Osteoblast (primary cell): ENCODE measurements at places on chromosomes 3 and 15. TPM values are rescaled to one million over a fixed set of nuclear protein-coding genes. Genes with fewer than 3 reads are reported as not detected.

DNA sequence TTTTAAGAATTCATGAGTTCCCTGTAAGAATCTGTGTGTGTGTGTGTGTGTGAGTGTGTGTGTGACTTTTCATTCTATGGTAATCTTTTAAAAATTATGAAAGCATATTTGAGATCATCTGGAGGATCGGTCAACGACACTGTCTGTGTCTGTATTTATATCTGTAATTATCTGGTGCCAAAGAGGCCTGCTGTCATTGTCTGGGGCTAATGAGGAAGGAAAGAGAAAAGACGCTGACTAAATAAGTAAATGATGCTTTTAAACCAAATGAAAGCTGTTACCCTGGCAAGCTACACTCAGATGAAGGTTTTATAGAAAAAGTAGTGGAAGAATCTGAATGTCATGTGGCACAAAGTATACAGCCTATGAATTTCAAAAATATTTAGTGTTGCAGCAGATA, 439.8 kb downstream of the RBMS3 start:
- no peaks in the 10 kb centered on the region for H3K4me1 ChIP-seq
- H3K27ac ChIP-seq = no peak overlapping the region
- no peaks in the 10 kb centered on the region for H3K27me3 ChIP-seq
- DNase-seq = no peak

The CCR2 gene
- total RNA-seq = not detected in 2 replicates

GRCh38 chr3:194046531-194046930, 89.4 kb upstream of the HES1 start:
- H3K4me3 ChIP-seq = no peak overlapping the region
- H3K36me3 ChIP-seq = no peaks in the 10 kb centered on the region
- H3K27ac ChIP-seq = no peak overlapping the region
- H3K4me1 ChIP-seq = peaks cover 16% of the 10 kb centered on the region
- peaks cover 3% of the 10 kb centered on the region for H3K27me3 ChIP-seq

The SLC15A2 gene
- under 0.01 and 0.29 TPM in 2 replicates for total RNA-seq

The UCN2 gene
- total RNA-seq = 0.29 and 0.72 TPM in 2 replicates

The CCR3 gene
- total RNA-seq = not detected in 2 replicates

The INSYN1 gene
- 3.8 and 4.7 TPM in 2 replicates for total RNA-seq

The UBE2E2 gene
- total RNA-seq = 49.6 and 59.2 TPM in 2 replicates

The CKMT1A gene
- total RNA-seq = not detected in 2 replicates

DNA sequence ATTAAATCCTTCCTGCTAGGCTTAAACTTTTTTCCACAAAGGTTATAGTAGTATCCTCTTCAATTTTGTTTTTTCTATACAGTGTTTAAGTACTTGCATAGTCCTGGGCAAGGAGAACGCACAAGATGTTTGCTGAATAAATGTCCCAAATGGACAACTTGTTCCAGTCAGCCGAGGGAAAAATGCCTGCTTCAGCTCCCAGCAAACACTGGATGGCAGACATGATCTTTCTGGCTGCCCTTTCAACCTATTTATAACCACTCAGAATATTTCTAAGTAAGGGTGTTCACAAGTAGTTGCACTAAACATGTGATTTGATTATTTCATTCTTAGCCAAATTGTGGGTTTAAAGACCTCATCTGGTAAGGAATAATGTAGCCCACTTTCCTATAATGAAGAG, 29.8 kb downstream of the GNB4 start:
- H3K27me3 ChIP-seq = no peaks in the 10 kb centered on the region
- peak; percentile 34 for DNase-seq
- H3K4me3 ChIP-seq = no peak overlapping the region
- peaks cover 24% of the 10 kb centered on the region for H3K36me3 ChIP-seq
- peaks cover 12% of the 10 kb centered on the region for H3K4me1 ChIP-seq

The AMT gene
- 1.1 and 1.2 TPM in 2 replicates for total RNA-seq

DNA sequence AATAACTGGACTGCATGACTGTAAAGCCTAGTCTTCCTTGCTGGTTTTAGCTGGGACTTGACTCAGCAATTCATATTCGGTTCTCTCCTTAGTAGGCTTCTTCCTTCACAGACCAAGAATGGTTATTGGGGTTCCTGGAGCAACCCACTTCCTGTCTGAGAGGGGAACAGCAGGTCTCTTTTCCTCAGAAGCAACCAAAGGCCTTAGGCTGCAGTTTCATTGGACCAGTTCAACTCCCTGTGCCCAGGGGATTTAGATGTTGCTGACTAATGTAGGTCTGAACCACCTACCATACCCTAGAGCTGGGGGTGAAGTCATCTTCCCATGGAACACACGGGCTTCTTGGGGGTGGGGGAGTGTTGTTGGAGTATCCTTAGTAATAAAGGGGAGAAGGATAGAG, 84.0 kb upstream of the SKOR1 start:
- H3K27me3 ChIP-seq = no peaks in the 10 kb centered on the region
- H3K36me3 ChIP-seq = no peaks in the 10 kb centered on the region

The ATRIP gene
- 5.0 and 5.1 TPM in 2 replicates for total RNA-seq

The SLC30A4 gene
- total RNA-seq = 17.4 and 19.5 TPM in 2 replicates

GRCh38 chr3:51338632-51339031, 46.5 kb upstream of the MANF start:
- H3K27ac ChIP-seq = no peak overlapping the region
- H3K27me3 ChIP-seq = no peaks in the 10 kb centered on the region
- DNase-seq = no peak
- H3K4me1 ChIP-seq = peaks cover 38% of the 10 kb centered on the region

The SKIL gene
- 68.4 and 69.8 TPM in 2 replicates for total RNA-seq

DNA sequence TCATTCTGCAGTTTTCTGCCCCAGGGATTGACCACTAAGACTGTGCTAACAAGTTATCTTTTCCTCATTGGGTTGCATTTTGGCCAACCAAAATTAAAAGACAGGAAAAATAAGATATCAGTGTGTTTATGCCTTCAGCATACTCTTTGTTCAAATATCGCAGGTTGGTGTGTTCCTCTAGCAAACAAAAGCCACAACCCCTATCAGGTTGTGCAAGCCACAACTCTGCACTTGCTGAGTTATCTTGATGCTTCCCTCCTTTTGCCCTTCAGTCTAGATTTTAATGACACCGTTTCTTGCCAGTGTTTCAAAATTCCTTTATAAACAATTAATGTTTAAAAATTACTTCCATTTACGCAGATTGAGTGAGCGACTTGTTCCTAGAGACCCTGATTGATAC, 1164.2 kb downstream of the NSUN3 start:
- H3K27me3 ChIP-seq = no peaks in the 10 kb centered on the region
- no peak overlapping the region for H3K27ac ChIP-seq
- no peak for DNase-seq
- no peaks in the 10 kb centered on the region for H3K36me3 ChIP-seq
- no peaks in the 10 kb centered on the region for H3K4me1 ChIP-seq

DNA sequence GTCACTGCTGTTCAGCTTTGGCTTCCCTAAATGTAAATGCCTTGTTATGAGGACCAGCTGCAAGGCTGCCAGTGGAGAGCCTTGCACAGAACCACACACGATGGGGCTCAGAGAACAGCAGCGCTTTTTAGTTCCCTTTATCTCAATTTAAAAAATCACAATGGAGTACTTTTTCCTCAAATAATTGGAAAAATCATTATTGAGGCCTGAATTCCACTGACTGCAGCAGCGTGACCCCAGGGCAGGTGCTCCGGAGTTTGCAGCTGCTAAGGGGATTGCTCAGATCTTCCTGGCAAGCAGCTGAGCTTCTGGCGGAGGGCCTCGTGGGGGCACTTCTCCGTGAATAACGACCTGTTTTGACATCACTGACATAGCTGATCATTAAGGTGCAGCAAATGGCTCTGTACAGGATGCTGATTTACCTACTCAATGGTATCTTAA, 245.6 kb upstream of the TRIM42 start:
- H3K27ac ChIP-seq = no peak overlapping the region
- no peak for DNase-seq
- no peaks in the 10 kb centered on the region for H3K4me1 ChIP-seq

- no peaks in the 10 kb centered on the region for H3K27me3 ChIP-seq
- no peak overlapping the region for H3K27ac ChIP-seq
- peaks cover 4% of the 10 kb centered on the region for H3K4me1 ChIP-seq
- no peak overlapping the region for H3K4me3 ChIP-seq
- H3K36me3 ChIP-seq = peaks cover 71% of the 10 kb centered on the region
These were observed 160.0 kb downstream of the TBL1XR1 start for GRCh38 chr3:177037241-177037640.

DNA sequence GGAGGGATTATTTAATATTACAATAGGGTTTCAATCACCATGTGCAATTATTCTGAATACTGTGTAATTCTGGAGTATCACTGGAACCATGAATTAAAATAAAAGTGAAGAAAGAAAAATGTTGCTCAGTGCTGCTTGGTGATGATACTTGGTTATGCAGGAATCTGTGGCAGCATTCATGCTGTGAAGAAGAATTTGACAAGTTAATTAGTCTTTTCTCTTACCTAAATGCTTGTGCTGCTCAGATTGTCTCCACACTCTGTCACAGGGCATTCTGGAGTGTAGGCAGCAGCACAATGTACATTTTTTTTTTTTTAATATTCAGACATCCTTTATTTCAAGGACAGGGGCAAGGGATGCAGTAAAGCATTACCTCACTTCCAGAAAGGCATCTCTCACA, 749.3 kb upstream of the CADM2 start:
- no peak overlapping the region for H3K27ac ChIP-seq
- H3K4me3 ChIP-seq = no peak overlapping the region
- H3K4me1 ChIP-seq = no peaks in the 10 kb centered on the region
- no peaks in the 10 kb centered on the region for H3K36me3 ChIP-seq
- no peak for DNase-seq

DNA sequence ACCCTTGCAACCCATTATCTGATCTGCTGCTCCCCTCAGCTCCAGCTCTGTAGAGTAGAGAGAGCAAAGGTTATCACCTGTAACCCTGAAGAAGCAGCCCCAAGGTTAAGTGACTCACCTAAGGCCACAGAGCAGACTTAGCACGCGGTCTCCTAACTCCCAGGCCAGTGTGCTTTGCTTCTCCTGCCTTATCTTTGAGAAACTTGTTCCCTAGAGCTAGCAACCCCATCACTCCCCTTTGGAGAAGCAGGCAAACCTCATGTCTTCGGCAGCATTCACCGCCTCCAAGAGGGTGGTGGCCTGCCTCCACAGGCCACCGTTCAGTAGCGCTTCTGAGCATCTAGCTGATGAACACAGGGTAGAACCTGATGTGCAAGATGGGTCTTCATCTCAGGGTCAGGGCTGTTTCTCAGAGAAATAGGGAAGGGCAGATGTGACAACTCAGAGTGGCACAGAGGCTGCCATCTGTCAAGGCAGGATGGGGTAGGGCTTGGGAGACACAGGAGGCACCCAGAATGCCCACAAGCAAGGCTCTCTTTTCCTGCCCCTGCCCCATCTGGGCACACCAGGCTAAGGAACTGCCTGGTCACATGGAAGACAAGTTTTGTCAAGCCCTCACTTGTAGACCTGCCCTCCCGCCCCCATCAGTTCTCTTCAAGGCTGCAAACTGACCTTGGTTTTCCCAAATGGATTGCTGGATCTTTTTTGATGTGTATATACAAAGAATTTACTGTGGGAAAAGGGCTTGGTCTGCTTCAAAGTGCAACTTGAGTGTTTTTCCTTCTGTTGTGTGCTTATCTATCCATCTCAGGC, 34.9 kb upstream of the CLK3 start:
- H3K27me3 ChIP-seq = no peaks in the 10 kb centered on the region
- DNase-seq = no peak
- H3K27ac ChIP-seq = no peak overlapping the region
- H3K36me3 ChIP-seq = peaks cover 5% of the 10 kb centered on the region
- no peaks in the 10 kb centered on the region for H3K4me1 ChIP-seq

GRCh38 chr3:130473416-130473815, 43.6 kb upstream of the COL6A6 start:
- no peak for DNase-seq
- H3K27me3 ChIP-seq = no peaks in the 10 kb centered on the region
- H3K4me3 ChIP-seq = no peak overlapping the region
- H3K27ac ChIP-seq = no peak overlapping the region

DNA sequence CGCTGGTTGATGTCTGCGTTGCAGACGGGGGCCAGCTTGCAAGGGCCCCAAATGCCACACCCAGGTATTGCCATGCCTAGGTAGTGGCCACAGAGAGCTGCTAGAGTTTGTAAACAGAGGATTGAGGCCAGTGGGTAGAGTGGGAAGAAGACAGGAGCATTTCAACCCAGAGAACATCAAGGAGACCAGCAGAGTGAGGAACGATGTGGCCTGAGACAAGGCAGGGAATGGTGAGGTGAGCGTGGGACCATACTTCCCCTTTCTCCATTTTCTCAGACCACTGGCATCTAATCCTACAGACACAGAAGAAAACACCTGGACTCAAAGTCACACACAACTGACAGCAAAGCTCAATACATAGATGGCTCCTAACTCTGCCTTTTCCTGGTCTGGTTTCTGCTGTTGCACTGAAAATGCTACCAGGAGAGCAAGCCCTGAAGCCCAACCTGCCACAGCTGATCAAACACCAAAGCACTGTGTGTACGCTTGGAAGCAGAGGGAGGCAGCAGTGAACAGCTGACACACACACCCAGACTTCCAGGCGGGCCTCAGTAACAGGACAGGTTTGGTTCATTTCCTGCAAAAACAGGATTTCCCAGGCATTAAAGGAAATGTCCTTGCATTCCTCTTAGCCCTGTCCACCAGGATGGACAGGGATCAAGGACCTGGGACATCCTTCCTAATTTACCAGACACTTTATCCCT, 1.6 kb downstream of the FAM174B start:
- no peaks in the 10 kb centered on the region for H3K36me3 ChIP-seq
- no peak overlapping the region for H3K4me3 ChIP-seq
- no peak for DNase-seq
- no peak overlapping the region for H3K27ac ChIP-seq

The LCTL gene
- 1.2 and 1.4 TPM in 2 replicates for total RNA-seq

DNA sequence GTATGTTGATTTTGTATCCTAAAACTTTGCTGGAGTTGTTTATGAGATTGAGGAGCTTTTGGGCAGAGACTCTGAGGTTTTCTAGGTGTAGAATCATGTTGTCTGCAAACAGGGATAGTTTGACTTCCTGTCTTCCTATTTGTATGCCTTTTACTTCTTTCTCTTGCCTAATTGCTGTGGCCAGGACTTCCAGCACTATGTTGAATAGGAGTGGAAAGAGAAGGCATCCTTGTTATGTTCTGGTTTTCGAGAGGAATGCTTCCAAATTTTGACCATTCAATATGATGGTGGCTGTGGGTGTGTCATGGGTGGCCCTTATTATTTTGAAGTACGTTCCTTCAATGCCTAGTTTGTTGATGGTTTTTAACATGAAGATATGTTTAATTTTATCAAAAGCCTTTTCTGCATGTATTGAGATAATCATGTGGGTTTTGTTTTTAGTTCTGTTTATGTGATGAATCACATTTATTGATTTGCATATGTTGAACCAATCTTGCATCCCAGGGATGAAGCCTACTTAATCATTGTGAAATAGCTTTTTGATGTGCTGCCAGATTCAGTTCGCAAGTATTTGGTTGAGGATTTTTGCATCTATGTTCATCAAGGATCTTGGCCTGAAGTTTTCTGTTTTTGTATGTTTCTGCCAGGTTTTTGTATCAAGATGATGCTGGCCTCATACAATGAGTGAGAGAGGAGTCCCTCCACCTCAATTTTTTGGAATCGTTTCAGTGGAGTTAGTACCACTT, 188.1 kb downstream of the MINAR1 start:
- no peaks in the 10 kb centered on the region for H3K36me3 ChIP-seq
- H3K4me1 ChIP-seq = peaks cover 2% of the 10 kb centered on the region
- no peak overlapping the region for H3K27ac ChIP-seq
- DNase-seq = no peak

The TP63 gene
- 1.8 and 2.4 TPM in 2 replicates for total RNA-seq

GRCh38 chr3:190517687-190518086, 3.8 kb downstream of the IL1RAP start:
- no peaks in the 10 kb centered on the region for H3K27me3 ChIP-seq
- H3K4me1 ChIP-seq = peaks cover 40% of the 10 kb centered on the region
- H3K36me3 ChIP-seq = no peaks in the 10 kb centered on the region
- H3K4me3 ChIP-seq = no peak overlapping the region
- H3K27ac ChIP-seq = peak overlapping the region; percentile 17
- peak; percentile 77 for DNase-seq

The XCR1 gene
- not detected in 2 replicates for total RNA-seq

GRCh38 chr15:73906346-73907034, 19.8 kb upstream of the LOXL1 start:
- no peak overlapping the region for H3K4me3 ChIP-seq
- peaks cover 9% of the 10 kb centered on the region for H3K4me1 ChIP-seq
- peak; percentile 85 for DNase-seq
- H3K27me3 ChIP-seq = no peaks in the 10 kb centered on the region
